ENCODE measurements at places on chromosomes 1 and 21.

DNA sequence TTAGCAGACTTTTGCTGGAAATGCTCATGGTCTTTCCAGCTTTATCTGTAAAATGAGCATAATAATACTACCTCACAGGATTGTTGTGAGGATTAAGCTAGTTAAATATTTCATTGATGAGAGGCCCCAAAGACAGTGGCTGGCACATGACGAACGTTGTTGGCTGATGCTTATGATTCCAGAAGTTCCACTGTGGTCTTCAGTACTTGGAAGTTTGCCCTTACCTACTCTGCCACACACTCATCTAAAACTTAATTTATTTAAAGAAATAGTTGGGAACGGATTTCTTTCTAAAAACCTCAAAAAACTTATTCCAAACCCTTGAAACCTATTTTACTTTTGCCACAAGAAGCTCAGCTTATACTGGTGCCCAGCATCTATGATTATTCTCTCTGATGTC is 170.7 kb downstream of the DHRS3 start:
- peak; percentile 59 for DNase-seq

DNA sequence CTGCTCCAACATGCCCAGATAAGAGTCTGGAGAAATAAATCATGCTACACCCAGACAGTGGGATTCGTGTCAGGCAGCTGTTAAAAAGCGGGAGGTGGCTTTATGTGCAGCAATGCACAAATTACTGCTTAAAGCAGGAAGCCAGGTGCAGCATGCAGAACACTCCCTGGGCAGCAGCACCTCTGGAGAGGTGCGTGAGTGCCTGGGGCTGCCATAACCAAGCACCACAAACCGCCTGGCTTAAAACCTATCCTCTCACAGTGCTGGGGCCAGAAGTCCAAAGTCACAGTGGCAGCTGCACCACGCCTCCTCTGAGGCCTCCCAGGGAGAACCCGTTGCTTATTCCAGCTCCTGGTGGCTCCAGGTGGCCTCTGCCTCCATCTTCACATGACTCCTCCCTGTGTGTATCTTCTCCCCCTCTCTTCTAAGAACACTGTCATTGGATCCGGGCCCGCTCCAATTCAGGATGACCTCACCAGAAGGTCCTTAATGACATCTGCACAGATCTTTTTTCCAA is 115.6 kb downstream of the SIK1 start:
- DNase-seq, result no peak

DNA sequence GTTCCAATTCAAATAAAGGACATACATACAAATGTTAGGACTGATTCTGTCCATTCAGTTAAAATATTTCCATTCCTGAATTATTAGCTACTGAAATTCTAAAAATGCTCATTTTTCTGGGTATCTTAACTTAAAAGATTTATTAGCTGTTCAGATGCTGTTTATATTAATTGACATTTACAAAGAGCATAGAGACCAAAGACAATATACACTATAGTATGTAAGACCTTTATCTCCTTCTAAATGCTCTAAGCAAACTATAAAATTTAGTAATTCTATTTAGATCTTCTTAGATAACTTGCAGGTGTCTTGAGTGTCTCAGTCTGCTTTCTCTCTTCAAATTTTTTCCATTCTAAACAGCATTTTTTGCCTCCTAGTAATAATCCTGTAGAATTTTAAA is 39.3 kb downstream of the VAMP4 start:
- no peak for DNase-seq

GRCh38 chr1:110916669-110917306 is 43.8 kb downstream of the CD53 start:
- DNase-seq, result no peak

DNA sequence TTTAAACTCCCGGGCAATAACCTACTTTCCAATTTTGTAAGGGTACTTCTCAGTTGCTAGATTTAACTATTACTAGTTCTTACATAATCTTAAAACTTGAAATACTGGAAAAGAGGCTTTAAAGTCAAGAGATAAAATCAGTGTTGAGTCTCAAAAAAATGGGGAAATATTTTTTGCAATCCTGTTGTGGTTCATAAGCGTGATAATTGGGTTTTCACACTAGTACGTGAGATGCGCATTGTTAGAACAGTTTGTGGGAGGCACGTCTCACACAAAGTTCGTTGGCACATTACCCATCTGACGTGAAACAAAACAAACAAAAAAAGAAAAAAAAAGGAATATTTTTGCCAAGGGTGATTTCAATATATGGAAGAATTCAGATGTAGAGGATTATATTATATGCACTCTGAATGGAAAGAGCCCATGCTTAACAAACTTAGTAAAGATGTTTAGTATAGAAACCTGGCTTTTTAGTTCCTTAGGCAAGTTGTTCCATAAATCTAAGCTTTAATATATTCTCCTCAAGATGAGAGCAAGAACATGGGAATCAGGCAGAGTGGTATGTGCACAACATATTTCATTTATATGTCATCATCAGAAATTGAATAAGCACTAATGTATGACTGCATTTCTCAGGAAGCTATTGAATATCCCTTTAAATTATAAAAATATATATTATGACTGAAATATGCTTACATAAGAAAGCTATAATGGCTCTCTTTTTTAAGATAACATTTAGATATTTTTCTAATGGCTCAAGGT is 73.9 kb upstream of the TNFSF4 start:
- no peak for DNase-seq

DNA sequence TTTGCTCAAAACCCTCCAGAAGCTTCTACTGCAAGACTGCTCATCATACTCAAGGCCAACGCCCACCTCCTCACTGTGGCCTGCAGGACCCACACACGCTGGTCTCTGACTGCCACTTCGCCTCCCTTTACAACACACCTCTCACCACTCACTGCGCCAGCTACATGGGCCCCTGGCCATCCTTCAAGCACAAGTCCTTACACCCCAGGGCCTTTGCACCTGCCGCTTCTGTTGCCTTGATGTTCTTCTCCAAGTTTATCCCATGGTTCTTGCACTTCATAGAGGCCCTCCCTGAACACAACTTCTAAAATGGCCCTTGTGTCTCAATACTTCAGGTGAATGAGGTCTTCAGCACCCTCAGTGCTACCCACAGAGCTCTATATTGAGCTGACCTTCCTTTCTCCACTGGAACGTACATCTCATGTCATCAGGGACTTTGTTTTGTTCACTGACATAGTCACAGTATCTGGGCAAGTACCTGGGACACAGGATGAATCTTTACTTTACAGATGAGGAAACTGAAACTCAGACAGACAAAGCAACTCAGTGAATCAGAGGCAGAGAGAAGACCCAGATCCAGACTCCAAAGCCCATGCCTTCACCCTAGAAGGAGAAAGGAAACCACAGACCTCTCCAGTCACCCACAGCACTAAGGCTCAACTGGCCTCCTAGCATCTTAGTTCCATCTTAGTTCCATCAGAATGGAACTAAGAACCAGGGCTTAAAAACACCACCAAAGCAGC is 34.7 kb upstream of the CLSTN1 start:
- no peak for DNase-seq

GRCh38 chr1:3740042-3740441 is 12.2 kb upstream of the CCDC27 start:
- no peak for DNase-seq

DNA sequence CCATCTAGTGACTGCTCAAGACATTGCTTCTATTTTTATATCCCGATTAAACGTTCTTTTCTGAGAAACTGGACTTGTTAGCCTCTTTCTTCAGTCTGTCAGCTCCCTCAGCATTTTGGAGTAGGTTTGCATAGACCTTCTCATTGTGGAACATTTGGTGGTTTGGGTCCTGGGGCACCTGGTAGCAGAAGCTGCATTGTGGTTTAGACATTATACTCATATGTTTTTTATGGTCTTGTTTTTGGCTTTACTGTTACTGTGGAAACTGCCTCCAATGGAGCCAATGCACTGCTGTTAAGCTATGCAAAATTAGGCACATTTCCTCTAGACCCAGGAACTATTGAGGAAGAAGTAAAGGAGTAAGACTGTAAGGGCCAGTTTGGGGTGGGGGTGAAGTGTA is 36.7 kb upstream of the LRRC8B start:
- no peak for DNase-seq

DNA sequence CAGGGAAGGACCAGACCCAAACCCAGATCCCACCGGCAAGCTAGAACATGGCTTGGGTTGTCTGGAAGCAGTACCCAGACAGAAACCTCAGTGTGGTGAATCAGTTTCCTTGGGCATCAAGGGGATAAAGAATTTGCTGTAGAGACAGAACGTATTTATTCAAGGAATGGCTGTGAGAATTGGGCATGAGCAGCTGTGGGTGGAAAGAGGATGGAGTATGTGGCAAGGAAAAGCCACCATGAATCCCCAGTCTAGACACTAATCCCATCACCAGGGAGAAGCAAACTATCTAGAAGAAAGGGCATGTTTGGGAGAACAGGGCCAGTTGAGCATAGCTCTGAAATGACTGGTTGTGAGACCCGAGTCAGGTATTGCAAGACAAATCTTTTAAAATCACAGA is 109.2 kb downstream of the TOMM20 start:
- DNase-seq, result no peak
